ENCODE measurements at places on chromosomes 2 and 18. TPM values are rescaled to one million over a fixed set of nuclear protein-coding genes. Genes with fewer than 3 reads are reported as not detected.

ALPP gene
- not detected for total RNA-seq

BCL11A gene
- total RNA-seq = 10.8 TPM

RAB6C gene
- not detected for total RNA-seq

BCL2 gene
- total RNA-seq = 2.7 TPM

MOGAT1 gene
- total RNA-seq = not detected

RGPD4 gene
- not detected for total RNA-seq

GRB14 gene
- 0.98 TPM for total RNA-seq

SYT4 gene
- not detected for total RNA-seq

DSG4 gene
- total RNA-seq = 0.05 TPM

CYP1B1 gene
- 56.9 TPM for total RNA-seq

VWA3B gene
- not detected for total RNA-seq

TUBB8B gene
- not detected for total RNA-seq

GRP gene
- total RNA-seq = not detected

RAX gene
- total RNA-seq = not detected

GATA6 gene
- 4.0 TPM for total RNA-seq

MGAT4A gene
- total RNA-seq = 1.1 TPM

TBC1D8 gene
- 24.7 TPM for total RNA-seq

TCF7L1 gene
- total RNA-seq = 5.8 TPM

RABL2A gene
- total RNA-seq = 2.6 TPM

KHK gene
- total RNA-seq = 2.2 TPM

CYBRD1 gene
- 9.6 TPM for total RNA-seq

VAMP8 gene
- 150 TPM for total RNA-seq

C2orf81 gene
- 0.92 TPM for total RNA-seq

CPLX4 gene
- not detected for total RNA-seq

ANKRD30BL gene
- not detected for total RNA-seq

CEBPZ gene
- 31.9 TPM for total RNA-seq

CGREF1 gene
- total RNA-seq = 0.70 TPM

STEAP3 gene
- total RNA-seq = 17.2 TPM

RGPD8 gene
- total RNA-seq = 0.88 TPM

CCDC141 gene
- not detected for total RNA-seq

SLC9A4 gene
- not detected for total RNA-seq

CROCC2 gene
- total RNA-seq = not detected

GPATCH11 gene
- 2.4 TPM for total RNA-seq

GKN1 gene
- not detected for total RNA-seq

GCG gene
- not detected for total RNA-seq

TDRD15 gene
- not detected for total RNA-seq

EFHD1 gene
- 0.21 TPM for total RNA-seq

Measured in airway epithelial cell (primary cell).